Amygdala (tissue), 56 donors: ENCODE measurements at places on chromosomes 2 and 18.

DNA sequence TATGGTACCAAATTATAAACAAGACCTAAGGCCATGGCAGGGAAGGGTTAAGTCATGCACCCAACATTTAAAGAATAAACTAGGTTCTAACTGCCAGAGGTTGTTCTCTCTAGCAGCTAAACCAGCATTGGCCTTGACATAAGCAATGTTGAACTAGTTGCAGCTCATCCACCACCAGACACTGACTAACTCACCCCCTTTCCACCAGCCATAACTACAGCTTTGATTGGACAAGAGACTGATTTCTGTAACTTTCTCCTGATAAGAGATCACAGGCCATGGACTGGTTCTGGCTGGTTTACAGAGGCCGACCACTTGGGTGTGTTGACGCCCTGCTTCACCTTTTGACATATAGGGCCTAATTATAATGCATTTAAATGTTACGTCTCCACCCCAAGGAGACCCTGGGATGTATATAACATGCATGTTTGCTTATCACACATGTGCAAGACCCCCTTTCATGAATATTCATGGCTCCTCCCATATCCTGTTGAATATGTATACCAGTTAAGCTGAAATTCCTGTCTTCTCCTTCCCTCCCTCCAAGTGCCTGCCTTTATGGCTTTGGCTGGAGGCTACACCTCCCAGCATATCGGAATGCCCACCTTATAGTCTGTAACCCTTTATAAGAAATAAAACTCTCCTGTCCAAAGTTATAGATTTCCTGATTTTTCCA is 75.9 kb downstream of the MRPS9 start:
- no peak for DNase-seq

- no peak for DNase-seq
These were observed 365 bp downstream of the NDUFB3 start for GRCh38 chr2:201072201-201072530.

DNA sequence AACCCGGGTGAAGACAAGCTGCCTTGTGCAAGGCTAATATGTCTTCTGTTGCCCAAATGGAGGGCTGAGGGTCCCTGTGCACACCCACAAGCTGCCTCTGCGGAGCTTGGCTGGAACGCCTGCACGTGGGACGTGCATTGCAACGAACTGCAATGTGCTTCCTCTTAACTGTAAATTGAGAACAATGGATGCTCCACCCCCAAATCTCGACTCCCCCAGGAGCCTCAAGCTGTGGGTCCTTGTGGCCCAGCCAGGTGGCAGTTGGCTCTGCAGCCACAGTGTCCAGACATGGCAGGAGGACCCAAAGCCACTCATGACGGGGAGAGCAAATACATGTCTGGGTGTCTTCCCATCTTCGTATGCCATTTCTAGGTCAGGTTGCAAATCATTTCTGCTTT is 90.1 kb downstream of the TWIST2 start:
- no peak for DNase-seq

DNA sequence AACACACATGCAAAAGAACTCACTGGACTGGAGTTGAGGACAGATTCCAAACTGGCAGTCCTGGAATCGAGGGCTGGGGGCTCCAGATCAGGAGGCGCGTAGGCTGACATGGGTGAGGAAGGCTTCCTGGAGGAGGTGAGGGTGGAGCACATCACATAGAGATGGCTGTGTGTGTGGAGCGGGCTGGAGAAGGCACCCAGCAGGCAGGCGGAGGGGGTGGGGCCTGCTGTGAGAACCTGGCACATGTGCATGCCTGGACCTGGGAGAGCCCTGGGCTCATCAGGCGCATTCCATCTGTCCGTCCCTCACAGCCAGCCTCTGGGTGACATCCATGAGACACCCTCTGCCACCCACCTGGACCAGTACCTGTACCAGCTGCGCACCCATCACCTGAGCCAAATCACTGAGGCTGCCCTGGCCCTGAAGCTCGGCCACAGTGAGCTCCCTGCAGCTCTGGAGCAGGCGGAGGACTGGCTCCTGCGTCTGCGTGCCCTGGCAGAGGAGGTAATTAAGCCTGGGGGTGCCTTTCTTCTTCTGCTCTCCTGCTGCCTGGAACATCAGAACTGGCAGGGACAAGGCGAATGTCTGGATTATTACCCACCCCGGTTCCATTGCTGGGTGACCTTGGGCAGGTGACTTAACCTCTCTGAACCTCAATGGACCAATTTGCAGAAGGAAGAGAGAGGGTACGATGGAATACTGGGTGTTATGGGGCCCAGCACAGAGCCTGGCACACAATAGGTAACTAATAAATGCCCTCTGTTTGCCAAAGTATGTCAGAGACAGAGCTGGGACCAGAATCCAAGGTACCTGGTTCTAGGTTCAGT is 108.3 kb downstream of the DYSF start:
- no peak for DNase-seq

DNA sequence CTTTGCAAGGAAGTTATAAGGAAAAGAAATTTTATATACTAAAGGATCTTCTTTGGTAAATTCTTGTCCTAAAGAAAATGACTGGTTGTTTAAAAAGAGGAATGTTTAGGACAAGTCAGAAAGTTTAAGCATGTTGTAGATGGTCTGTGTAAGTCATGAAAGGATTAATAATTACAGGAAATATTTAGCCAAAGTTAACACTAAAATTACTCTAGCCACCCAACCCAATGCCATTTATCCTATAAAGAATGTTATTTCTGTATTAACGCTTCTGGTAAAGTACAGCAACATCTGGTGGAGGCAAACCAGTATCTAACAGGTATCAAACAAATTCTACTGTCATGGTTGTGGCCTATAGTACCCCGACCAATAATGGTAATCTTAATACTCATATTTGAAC is 546.9 kb upstream of the PKDCC start:
- no peak for DNase-seq

GRCh38 chr18:4961121-4961909 is 235.7 kb downstream of the AKAIN1 start:
- DNase-seq = no peak

DNA sequence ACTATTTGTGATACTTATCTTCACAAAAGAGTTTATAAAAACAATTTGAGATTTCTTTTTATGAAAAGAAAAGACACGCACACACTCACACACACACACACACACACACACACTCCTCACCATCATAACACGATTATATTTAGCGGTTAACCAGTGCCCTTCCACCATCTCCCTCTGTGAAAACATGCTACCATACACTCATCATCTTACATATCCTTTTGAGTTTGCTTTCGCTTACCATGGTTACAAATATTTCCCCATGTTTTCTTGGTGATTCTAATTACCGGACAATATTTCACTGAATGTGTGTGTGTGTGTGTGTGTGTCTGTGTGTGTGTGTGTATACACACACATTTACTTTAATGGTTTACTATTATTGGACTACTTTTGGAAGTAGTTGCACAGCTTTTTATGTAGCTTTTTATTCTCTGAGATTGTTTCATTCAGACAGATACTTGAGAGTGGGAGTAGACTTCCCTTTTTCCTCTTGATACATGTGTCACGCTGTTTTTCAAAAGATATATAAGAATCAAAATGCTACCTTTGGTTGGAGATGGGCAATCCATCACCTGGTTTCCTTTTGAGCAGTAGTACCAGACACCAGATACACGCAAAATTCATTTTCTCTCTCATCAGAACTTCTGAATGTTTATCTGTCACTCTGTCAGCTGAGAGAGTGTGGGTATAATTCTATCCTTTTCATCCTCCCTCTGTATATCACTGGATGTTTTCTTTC is 138.1 kb downstream of the SETBP1 start:
- no peak for DNase-seq

DNA sequence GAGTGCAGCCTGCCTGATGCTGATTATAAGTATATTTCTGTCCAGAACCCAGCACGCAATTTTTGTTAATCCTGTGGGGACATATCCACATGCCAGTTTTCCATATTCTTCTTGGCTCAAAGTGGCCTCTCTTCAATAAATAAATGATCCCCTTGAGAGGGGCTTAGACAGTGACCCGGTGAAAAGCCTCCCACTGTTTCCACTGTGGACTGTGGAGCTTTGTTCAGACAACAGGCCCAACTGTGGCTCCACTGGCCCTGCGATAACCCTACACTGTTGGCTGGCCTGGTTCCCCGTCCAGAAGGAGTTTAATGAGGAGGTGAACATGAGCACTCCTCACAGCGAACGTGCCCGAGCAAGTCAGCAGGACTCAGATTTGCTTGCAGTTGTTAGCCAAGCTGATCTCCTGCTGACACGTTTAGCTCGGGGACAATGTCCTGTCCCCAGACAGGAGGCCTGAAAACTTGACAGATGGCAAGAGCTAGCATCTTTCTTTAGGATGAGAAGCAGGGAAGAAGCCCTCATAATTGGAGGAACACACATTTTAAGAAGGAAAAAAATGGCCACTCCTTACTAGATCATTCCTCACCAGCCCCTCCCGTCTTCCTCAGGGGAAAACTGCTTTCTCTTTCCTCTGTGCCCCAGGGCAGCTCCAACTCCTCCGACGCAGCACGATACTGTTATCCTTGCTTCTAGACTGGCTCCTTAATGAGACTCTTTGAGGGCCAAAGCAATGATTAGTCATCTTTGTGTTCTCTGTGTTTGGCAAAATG is 20.0 kb upstream of the MTCL1 start:
- no peak for DNase-seq

GRCh38 chr2:236061497-236061896 is 106.7 kb downstream of the GBX2 start:
- DNase-seq = no peak

GRCh38 chr18:30999186-30999585 is 43.4 kb downstream of the DSC3 start:
- DNase-seq = no peak

DNA sequence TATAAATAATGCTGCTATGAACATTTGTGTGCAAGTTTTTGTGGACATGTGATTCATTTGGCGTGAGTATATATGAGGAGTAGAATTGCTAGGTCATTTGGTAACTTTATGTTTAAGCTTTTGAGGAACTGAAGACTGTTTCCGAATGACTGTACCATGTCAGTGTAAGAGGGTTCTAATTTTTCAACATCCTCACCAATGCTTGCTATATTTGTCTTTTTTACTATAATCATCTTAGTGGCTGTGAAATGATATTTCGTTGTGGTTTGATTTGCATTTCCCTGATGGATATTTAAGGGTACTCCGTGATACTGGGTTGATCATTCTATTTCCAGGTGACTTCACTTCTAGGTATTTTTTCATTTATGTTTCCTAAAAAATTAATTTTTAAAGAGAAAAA is 241.1 kb downstream of the BCL2 start:
- DNase-seq = no peak

DNA sequence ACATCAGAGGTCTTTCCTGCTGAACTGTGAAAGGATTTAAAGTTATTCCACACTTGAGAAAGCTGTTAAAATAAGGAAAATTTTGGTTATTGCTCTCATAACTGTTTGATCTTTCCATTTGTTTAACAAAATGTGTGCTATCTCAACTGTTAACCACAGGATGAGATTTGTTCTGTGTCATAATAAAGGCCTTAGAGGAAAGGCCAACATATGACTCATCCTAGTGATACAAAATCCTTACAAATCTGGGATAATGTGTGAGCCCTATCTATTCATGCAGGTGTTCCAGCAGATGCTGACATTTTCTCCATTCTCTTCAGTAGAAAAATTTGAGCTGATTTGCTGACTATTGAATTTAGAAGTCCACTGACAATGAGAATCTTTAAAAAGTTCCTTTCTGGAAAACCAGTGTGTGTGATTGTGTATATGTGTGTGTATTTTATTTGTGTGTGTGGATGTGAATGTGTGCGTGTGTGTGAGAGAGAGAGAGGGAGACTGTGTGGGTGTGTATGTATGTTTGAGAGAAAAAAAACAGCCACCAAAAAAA is 1111.9 kb upstream of the GYPC start:
- DNase-seq = no peak

GRCh38 chr2:162196638-162197037 is 44.6 kb upstream of the GCG start:
- DNase-seq = no peak

- DNase-seq = no peak
These were observed 747.1 kb upstream of the FSHR start for GRCh38 chr2:49901202-49902065.

DNA sequence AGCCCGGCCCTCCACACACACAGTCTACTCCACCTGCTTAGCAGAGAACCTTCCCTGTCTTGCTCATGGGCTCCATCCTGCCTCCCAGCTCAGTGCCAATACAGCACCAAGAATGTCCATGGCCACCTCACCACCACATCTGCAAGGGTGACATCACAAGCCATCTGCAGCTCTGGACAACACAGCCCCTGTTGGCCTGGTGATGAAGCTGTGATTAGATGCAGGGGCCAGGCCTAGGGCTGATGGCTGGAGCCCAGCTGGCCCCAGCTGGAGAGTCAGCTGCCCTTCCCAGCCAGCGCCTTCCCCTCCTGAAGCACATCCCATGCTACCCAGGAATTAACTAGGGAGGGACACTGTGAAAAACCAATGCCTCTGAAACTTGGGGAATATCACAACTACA is 91.1 kb downstream of the TTC32 start:
- DNase-seq = no peak

- no peak for DNase-seq
These were observed 33.0 kb downstream of the TMEFF2 start for GRCh38 chr2:192161656-192162290.

GRCh38 chr2:203719456-203720410 is 13.3 kb downstream of the CD28 start:
- DNase-seq = no peak

DNA sequence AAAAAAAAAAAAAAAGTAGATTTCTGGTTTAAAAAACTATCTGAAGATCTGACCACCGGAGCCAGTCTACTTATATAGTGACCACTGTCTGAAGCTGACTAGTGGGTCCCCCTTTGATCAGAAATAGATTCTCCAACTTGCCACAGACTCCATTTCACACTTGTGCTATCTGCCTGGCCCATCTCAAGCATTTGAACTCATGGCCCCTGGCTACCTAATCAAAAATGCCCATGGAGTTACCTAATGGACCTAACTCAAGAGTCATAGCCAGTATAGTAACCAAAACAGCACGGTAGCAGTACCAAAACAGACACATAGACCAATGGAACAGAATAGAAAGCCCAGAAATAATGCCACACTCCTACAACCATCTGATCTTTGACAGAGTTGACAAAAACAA is 17.0 kb upstream of the ATL2 start:
- no peak for DNase-seq

- no peak for DNase-seq
These were observed 14.3 kb upstream of the PPP3R1 start for GRCh38 chr2:68266655-68267054.

- no peak for DNase-seq
These were observed 179.4 kb upstream of the ARL4C start for GRCh38 chr2:234676109-234676782.

DNA sequence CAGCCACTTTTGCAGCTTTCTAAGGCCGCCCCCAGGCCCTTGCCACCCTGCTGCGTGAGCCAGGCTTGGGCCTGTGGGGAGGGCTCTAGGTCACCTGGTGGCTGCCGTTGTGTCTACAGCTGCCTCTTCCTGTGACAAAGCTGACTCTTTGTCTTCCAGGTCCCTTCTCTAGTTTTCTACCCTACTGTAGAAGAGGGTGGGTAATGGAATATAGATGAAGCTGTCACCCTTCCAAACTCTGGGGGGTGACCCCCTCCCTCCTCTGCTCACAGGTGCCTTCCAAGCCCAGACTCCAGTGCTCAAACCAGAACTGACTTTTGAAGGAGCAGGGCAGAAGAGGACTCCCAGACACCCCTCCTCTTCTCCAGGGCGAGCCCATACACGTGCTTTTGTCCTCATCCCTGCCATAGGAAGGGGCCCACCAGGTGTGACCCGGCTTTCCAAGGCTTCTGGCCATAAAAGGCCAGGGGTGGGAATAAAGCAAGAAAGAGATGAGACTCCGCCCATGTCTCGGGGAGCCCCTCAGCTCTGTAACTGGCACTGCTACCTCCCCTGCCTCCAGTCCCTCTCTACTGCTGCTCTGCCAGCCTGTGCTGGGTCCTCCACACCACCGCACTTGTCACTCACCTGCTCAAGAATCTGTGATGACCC is 17.9 kb upstream of the SDC1 start:
- no peak for DNase-seq
